Left cardiac atrium (tissue), 4 donors: ENCODE measurements at places on chromosomes 2 and 18. TPM values are rescaled to one million over a fixed set of nuclear protein-coding genes. Genes with fewer than 3 reads are reported as not detected.

- no peak for DNase-seq
Observed at GRCh38 chr2:192236136-192236535, 41.4 kb upstream of the TMEFF2 start.

DNA sequence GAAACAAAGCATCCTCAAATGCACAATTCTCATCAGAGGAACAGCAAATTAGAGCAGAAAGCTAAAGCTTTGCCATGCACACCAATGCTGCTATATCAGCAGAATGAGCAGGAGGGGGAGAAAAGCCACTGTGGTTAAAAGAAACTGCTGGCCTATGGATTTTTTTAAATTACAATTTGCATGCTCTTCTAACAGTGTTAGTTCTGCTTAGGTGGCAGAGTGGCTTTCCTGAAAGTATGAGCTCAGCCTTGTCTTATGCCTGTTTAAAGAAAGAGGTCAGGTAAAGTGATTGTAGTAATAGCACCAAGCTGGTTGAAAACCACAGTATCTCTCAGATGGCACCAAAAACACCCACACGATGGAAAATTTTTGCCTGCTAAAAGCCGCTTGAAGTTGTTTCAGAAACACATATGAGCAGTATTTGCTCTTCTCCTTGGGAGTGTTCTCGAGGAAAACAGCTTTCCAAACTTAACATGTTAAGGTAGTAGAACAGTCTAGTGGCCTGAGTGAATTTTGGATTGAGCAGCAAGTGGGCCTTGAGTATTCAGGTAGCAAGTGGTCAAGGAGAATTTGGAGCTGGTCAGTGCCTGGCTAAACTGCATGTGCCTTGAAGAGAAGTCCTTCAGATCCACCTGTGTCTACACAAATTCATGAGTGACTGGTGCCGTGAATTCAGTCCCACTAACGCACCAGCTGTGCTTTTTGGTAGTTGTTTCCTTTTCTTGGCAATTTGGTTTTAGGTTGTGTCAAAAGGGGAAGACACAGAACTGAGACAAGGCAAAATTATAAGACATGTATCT, 19.6 kb upstream of the NDUFV2 start:
- DNase-seq = no peak

DNA sequence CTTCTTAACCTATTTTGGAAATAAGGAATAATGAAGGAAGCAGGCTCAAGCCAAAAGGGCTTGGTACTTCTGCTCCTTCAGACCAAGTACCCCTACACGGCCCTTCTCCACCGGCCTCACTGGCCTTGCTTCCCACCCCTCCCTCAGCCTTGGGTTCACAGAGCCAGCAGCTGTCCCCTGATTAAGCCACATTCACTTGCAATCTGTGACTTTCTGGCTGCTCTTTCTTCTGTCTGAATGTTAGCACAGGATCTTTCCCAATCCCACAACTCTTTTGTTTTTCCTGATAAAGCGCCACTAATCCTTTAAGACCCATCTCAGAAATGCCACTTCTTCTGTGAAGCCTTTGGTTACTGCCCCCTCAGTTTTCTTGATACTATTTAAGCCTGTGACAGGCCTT, 52.4 kb downstream of the REEP1 start:
- DNase-seq = no peak

DNA sequence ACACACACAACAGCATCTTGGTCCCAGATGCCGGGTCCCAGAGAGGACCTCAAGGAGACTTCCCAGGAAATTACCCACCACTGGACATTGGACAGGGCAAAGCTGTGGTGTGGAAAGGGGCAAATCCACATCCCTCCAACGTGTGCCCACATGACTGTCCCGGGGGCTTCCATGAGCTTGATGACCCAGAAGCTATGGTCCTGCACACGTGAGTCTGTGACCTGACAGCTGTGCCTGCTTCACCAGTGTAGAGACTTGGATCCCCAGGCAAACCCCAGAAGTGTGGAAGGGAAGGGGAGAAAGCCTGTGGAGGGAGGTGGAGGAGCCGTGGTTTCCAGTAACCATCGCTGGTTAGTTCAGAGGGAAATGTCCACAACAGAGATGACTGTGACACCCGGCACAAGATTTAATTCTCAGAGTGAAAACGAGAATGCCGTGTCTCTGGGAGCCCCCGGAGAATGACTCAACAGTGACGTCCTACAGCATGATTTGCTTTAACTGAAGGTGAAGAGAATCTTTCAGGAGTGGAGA, 19.1 kb upstream of the GPR55 start:
- DNase-seq = no peak

GRCh38 chr18:78884502-78884901, 95.1 kb upstream of the SALL3 start:
- DNase-seq = no peak

DNA sequence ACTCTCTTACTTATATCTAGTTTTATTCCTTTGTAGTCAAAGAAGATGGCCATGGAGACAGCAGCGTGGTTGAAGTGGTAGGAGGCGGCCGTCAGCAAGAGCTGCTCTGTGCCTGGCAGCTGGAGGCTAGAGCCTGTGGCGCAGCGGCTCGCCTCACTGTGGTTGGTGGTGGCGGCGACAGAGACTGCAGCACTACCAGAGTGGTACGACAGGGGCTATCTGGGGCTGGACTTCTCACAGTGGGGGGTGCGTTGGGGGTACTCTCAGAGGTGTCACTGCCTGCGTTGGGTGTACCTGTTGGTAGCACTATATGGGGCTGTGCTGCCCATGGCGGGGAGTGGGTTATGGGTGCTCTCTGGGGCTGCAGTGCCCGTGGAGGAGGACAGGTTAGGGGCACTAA, 8.5 kb upstream of the ANKRD62 start:
- DNase-seq = no peak

DNA sequence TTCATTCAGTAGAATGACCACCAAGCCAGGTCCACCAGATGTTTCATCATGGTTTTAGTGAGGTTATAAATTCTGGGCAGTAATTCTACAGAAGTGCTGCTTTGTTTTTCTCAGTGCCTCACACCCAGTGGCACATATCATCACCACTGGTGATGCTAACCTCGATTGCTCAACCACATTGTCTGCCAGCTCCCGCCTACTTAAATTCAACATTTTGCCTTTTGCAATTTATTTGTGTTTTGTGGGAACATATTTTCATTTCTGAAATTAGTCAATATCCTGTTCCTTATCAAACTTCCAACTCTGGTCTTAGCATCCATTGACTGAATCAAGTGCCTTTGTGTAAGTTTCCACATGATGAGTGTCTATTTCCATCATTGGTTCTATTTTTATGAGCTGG, 62.3 kb upstream of the TMEM178A start:
- DNase-seq = no peak

- no peak for DNase-seq
Observed at GRCh38 chr2:75641587-75641986, 5.0 kb upstream of the MRPL19 start.

DNA sequence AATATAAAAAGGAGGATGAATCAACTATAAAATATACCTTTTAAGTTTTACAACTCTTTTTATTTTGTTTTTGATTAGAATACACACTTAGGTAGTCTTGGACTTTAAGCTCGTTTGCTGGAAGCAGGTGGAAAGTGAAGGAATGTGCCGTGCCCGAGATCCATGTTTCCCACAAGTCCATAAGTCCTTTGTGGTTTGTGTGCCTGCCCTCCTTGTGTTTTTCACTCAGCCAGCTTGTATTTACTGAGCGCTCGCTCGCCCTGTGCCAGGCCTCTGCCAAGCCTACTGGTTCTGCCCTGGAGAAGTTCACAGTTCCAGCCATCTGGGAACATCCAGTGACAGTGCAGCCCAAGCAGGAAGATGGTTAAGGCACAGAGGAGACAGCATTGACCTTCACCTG, 142.6 kb downstream of the MGAT5 start:
- no peak for DNase-seq

DNA sequence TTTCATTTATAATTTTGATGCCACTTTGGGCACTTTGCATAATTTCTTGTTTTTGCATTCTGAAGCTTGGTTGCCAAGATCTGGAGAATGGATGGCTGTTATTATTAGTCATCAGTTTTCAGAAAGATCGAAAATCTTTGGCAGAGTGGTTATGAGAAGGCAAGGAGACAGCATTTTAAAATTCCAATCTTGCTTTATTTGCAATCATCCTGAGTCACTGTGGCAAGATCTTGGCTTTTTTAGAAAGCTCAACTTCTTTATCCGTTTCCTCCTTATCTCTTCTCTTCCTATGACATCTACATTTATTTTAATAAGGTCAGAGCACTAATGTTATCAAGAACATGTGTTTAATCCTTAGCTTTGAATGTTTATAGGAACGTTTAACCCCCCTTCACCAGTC, 31.1 kb upstream of the EIF2AK3 start:
- no peak for DNase-seq

GRCh38 chr2:189372688-189373257, 68.5 kb upstream of the WDR75 start:
- DNase-seq = no peak

DNA sequence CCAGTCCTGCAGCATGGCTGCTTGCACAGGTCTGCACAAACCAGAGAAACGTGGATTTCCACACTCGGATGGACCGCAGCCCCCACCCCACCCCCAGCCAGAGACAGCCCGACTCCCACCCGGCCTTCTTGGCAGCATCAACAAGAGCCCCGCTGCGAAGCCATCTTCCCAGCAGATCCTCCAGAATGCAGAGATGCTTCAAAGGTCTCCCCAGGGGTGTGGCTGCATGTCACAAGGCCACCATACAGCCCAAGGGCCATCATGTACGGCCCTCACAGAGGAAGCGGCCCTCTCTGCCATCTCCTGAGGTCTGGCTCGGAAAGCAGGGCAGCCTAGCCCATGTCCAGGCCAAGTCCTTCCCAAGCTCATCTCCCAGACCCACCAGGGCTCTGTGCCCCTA, 11.5 kb downstream of the DNMT3A start:
- DNase-seq = no peak

DNA sequence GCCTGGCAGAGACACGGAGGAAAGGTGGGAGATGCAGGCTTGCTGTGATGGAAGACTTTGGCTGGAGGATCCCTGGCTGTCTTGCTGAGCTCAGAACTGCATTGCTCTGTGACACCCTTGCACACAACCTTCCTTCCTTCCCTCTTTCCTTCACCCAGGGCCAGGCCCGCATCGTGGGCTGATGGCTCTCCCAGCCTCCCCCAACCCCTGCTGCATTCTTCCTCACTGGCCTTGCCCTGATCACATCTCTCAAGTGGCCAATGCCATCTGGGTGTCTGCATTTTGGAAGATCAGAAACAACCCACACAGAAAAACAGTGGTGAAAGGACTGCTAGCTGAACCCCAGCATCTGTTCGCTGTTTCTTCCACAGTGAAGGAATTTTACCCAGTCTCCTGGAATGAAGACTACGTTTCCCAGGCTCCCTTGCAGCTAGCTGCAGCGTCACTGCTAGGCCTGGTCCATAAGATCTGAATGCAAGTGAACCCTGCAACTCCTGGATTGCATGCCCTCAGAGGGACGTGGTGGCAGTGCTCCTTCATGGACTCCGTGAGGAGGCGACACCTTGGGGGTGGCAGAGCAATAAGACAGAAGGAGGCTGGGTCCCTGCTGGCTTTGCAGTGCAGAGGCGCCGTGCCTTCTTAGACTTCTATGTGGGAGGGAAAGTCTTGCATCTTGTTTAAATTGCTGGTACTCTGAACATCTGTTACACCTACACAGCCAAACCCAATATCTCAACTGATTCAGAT, 78.9 kb upstream of the YWHAQ start:
- no peak for DNase-seq

IL37 gene
- total RNA-seq = not detected

UPP2 gene
- total RNA-seq = not detected

C2orf15 gene
- not detected for total RNA-seq

LAMA1 gene
- 0.89 TPM for total RNA-seq

RUFY4 gene
- not detected for total RNA-seq

AMER3 gene
- total RNA-seq = not detected

CRYBA2 gene
- total RNA-seq = not detected
